BJ (cell line): ENCODE measurements at places on chromosomes 5 and 9. TPM values are rescaled to one million over a fixed set of nuclear protein-coding genes. Genes with fewer than 3 reads are reported as not detected.

DNA sequence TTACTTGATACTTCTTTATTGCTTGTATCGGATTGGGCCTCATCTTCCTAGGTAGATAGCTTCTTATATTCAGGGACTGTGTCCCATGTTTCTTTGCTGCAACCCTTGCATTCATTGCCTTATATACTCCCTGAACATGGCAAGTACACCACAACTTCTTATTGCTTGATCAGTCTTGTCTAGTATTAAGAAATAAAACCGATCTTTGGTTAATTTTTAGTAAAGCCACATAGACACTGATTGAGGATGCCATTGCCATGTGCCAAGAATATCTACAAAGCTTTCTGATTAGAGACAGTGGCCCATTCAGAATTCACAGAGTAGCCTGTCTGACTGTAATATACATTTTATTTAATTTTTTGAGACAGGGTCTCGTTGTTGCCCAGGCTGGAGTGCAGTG, 34.7 kb upstream of the ANKRD55 start:
- no peak for DNase-seq

GRCh38 chr5:136890431-136891148, 525.2 kb upstream of the TRPC7 start:
- no peak for DNase-seq

DNA sequence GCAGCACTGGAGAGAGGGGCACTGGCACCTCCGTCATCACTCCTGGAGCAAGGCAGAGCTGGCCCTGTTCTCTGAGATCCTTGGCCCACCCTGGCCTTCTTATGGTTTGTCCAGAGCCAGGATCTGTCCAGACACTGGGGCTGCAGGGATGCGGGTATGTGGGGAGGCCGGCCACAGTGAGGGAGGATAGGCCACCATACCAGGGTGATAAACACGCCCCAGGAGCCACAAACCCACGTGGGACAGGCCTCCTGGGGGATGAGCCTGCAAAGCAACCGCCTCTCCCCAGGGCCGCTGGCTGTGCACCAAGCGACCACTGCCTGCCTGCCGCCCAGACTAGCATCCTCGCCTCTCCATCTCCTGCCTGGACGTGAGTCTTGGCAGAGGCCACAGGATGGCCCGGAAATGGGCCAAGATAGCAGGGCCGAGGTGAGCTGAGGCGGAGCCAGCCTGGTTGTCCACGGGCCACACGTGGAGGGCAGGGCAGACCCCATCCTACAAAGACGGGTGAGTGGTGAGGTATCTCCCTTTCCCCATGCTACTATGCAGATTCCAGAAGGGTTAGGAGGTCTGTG, 4.5 kb downstream of the OBP2A start:
- DNase-seq = no peak

- DNase-seq = no peak
Measured at GRCh38 chr9:116888066-116888465, 201.0 kb downstream of the TRIM32 start.

SSBP2 gene
- 68.8 and 69.2 TPM in 2 replicates for polyA plus RNA-seq

GRCh38 chr5:90191352-90192045, 218.1 kb downstream of the CETN3 start:
- no peak for DNase-seq

DNA sequence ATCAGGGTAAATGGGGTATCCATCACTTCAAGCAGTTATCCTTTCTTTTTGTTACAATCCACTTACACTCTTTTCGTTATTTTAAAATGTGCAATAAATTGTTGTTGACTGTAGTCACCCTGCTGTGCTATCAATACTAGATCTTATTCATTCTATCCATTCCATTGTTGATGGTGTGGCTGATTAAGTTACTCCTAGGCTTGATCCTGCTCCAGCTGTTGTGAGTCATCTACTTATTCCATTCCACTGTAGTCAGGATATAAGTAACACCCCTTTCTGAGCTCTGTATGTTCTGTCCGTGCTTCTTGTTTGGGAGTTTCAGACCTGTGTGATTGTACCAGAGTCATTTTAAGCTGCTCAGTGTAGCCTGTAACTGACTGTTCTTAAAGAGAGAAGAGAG, 122.5 kb upstream of the RUSC2 start:
- DNase-seq = peak; percentile 92

- no peak for DNase-seq
Measured at GRCh38 chr9:126233913-126234525, 92.6 kb upstream of the MVB12B start.

DNA sequence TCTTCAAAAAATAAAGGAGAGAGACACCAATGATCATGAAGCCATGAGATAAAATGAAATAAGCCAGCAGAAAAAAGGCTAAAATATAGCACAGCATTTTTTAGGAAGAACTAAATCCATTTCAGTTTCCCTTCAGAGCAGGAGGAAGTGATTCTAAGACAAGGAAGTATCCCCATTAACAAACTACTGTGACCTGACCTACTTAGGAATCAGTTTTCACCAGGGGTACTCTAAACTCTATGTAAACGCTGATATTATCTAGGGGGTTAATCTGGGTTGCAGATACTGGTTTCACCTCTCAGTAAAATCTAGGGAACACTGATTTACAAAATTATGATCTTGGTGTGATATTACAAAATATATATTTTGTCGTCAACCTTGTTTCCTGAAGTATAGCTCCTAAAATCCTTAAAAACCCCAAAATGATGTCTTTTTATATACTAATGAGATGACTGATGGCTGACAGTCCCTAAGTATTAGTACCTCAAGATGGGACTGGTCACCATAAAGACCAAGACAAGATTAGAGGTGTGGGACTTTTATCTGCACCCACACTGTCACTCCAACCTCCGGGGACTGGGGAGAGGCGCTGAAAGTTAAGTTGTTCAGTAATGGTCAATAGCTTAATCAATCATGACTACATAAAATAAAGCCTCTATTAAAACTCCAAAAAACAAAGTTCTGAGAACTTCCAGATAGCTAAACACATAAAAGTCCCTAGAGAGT, 2.9 kb upstream of the FNBP1 start:
- DNase-seq = no peak

GRCh38 chr5:125214080-125214479, 467.6 kb upstream of the ZNF608 start:
- DNase-seq = no peak

GRCh38 chr9:134969156-134970045, 51.7 kb upstream of the FCN1 start:
- no peak for DNase-seq

GRCh38 chr9:19757745-19758144, 31.1 kb downstream of the SLC24A2 start:
- no peak for DNase-seq

FOXD4L5 gene
- polyA plus RNA-seq = not detected in 2 replicates

DNA sequence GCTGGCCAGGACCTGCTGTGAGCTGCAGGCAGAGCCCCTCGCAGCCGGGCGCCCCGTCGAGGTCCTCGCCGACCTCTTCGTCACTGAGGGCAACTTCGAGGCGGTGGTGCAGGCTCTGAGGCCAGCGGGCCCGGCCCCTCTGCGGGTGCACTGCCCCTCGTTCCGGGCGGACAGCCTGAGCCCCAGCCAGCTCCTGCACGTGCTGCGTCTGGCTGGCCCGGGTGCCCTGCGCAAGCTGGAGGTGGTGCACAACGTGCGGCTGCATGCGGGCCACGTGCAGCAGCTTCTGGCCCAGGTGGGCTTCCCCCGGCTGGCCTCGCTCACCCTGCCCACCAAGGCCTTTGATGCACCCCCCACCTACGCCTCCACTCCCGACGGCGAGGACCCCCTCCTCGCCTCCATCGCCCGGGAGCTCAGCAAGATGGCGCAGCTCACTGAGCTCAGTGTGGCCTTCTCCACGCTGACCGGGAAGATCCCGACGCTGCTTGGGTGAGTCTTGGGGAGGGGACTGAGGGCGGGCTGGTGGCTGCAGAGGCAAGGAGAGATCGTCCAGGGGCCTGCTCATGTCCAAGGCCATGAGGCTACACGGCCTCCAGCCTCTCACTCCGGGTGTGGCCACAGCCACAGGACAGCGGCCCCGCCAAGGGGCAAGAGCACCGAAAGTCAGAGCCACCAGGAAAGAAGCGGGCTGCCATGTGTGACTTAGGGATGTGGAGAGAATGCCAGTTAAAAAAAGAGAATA, 825 bp downstream of the LRRC14B start:
- no peak for DNase-seq

LCN15 gene
- polyA plus RNA-seq = not detected in 2 replicates

DNA sequence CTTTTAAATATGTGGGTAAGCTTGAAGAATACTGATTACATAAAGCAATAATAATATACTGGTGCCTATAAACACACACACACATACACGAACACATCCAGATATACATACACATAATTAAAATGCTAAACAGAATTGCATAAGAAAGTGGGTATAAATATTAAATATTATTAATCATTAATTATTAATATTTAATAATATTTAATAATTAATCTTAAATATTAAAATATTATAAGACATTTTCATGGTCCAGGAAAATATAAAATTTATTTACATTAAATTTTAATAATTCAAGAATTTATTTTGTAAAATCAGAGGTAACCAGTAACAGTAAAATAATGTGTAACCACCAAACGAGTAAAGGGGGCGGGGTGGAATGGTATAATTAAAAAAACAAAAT, 178.3 kb downstream of the TMEM232 start:
- DNase-seq = no peak

DNA sequence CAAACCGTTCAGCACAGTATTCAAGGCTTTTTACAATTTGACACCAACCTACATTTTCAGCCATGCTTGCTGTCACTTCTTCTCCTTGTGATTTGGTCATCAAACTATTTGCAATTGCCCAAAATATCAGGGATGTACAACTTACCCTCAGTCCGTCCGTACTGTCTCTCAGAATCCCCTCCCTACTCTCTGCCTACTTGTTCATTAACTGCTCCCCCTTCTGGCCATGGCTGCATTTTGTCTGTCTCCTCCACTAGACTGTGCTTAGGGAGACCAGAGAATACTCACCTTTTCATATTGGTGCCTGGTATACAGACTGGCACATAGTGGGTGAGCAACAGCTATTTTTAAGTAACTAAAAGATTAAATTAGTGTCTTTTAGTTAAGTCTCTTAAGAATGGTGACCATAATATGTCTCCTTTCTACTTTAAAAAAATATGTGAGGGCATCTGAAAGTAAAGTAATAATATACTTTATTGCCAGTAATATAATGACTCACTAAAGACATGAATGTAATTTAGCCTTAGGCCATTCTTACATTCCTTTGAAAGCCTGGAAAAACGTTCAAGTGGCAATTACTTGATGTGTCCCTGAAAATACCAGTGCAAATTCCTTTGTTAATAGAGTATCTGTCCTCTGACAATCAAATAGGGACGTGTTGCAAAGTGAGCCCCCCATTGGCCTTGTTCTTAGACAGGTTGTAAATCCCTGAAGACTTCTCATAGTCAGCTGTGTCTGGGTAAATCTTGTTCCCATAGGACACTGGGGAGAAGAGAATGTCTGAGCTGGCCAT, 27.8 kb downstream of the PRLR start:
- peak; percentile 66 for DNase-seq

DNA sequence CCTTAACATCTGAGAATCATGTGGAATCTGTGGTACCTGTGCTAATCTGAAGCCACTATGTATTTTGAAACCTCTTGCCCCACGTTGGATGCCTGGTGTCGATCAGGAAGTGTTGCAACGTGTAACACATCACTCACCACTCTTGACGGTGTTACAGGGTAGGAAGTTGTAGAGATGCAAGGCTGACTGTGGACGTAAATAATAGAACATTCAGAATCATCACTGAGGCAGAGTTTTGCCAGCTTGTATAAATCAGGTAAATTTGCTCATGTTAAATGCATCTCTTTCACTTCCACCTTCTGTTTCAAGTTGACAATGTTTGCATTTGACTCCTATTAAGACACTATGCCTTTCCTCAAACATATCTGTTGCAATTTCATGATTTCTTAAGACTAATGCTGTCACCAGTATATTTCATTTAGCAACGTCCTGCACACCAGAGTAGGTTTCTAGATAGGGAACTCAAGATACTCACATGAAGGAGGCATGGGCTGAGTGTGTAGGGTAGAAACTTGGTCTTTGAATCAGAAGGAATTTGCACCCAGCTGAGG, 38.1 kb downstream of the BASP1 start:
- no peak for DNase-seq

RNF14 gene
- polyA plus RNA-seq = 27.2 and 33.1 TPM in 2 replicates

- DNase-seq = no peak
Measured at GRCh38 chr9:89474939-89475338, 23.0 kb downstream of the SEMA4D start.

DNA sequence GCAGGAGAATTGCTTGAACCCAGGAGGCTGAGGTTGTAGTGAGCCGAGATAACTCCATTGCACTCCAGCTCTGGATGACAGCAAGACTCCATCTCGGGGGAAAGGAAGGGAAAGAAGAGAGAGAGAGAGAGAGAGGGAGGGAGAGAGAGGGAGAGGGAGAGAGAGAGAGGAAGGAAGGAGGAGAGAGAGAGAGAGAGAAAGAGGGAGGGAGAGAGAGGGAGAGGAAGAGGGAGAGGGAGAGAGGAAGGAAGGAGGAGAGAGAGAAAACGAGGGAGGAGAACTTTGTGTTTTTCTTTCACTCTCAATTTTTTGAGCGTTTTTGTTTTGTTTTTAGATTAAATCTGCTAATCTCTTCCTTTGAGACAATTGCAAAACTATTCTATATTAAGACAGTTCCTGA, 46.9 kb downstream of the SPEF2 start:
- no peak for DNase-seq

DNA sequence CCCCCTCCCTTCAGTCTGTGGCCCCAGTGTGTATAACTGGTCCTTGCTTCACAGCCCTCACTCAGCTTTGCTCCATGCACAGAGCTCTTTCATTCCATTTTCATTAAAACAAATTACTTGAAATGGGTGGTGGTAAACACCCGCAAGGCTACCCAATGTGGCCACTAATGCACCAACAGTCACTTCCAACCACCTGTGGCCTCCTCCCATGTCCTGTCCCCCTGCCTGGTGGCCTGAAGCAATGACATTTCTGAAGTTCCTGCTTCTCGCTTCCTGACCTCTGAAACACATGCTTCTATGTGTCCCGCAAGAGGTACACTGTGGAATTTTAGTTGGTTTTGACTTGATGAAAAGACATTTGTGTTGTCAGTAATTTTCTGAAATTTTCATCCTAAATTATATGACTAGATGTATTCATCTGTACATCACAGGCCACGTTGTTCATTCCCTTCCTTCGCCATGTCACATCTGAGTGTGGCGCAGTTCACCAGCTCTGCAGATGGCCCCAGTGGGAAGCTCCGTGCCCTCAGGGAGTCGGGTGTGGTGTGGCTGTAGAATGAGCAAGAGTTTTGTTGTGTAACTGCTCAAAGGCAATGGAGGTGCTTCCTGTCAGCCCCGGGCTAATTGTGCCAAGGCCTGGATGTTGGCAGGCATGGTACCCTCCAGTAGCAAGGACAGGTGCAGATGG, 9.6 kb downstream of the ROPN1L start:
- no peak for DNase-seq
